Glutamatergic neuron (in vitro differentiated cells): ENCODE measurements at places on chromosomes 12 and 14. TPM values are rescaled to one million over a fixed set of nuclear protein-coding genes. Genes with fewer than 3 reads are reported as not detected.
A peak's percentile ranks its signal among the peaks of the same experiment; 100 is the strongest.

CEP290 gene
- 24.1 TPM for total RNA-seq

GRCh38 chr12:52372216-52373154 is 5.2 kb upstream of the KRT85 start:
- DNase-seq: peak; percentile 87

DNA sequence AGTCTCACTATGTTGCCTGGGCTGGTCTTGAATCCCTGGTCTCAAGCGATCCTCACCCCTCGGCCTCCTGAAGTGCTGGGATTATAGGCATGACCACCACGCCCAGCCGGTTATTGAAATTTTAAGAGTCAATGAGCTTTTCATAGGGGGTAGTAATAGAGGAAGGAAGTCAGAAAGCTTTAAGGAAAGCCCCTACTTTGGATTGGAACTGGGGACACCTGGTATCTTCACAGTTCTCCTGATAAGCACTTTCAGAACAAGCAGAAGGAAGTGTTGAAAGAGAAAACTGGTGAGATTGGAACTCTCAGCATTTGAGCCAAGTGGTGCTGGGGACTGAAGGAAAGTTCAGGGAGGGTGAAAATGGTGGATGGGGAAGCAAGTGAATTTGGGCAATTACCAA is 5.1 kb downstream of the SLC4A8 start:
- DNase-seq: no peak

PZP gene
- not detected for total RNA-seq

GRCh38 chr14:61388173-61388975 is 67.0 kb downstream of the PRKCH start:
- no peak for DNase-seq

GRCh38 chr12:115916910-115917668 is 360.4 kb downstream of the MED13L start:
- peak; percentile 76 for DNase-seq

KRT73 gene
- total RNA-seq: not detected

GRCh38 chr12:120119271-120119973 is 2.9 kb upstream of the RAB35 start:
- DNase-seq: no peak

GRCh38 chr12:21580748-21581516 is 23.7 kb downstream of the GYS2 start:
- DNase-seq: no peak

- peak; percentile 31 for DNase-seq
These were observed 676.1 kb upstream of the TMEM132C start for GRCh38 chr12:127590868-127591267.

SLC8A3 gene
- 9.8 TPM for total RNA-seq

- no peak for DNase-seq
These were observed 4.5 kb upstream of the TBC1D30 start for GRCh38 chr12:64819816-64820402.

- DNase-seq: no peak
These were observed 30.6 kb downstream of the ATF7IP start for GRCh38 chr12:14396071-14396470.

- no peak for DNase-seq
These were observed 143.5 kb downstream of the TSPAN9 start for GRCh38 chr12:3220382-3221321.

- no peak for DNase-seq
These were observed 194.6 kb upstream of the KRR1 start for GRCh38 chr12:75705749-75706711.

DNA sequence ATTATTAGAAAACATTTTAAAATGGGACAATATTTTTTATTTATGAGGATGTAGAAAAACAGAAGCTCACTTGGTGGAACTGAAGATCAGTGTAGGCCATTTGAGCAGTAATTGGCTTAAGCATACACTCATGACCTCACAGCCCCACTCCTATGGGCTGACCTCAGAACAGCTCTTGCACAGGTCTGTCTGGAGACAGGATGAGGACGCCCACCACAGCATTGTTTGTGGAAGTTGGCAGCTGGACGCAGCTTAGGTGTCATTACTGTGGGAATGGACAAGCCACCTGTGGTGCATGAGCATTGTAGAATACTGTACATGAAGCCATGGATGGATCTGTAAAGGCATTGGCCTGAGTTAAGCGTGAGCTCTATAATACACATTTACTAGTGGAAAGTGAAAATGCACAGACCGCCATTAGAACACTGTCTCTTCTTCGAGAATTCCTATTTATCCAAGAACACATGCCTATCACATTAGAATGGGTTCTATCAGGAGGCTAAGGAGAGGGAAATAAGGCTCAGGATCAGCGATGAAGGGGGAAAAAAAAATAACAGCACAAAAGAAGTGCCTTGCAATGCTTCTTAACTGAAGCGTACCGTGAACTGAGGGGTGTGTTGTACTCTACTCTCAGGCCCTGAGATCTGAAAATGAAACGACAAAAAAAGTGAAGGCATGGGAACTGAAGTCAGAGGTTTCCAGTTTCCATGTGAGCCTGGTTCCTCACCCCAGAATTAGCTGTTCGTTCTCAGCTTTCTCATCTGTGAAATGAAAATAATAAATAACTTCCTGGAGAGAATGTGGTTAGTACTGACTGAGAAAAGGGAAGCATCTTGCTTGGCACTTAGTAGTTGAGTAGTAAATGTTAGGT is 33.6 kb downstream of the KCNA1 start:
- no peak for DNase-seq

XPOT gene
- 108 TPM for total RNA-seq

- no peak for DNase-seq
These were observed 56.2 kb downstream of the ANO2 start for GRCh38 chr12:5888816-5889315.

DNA sequence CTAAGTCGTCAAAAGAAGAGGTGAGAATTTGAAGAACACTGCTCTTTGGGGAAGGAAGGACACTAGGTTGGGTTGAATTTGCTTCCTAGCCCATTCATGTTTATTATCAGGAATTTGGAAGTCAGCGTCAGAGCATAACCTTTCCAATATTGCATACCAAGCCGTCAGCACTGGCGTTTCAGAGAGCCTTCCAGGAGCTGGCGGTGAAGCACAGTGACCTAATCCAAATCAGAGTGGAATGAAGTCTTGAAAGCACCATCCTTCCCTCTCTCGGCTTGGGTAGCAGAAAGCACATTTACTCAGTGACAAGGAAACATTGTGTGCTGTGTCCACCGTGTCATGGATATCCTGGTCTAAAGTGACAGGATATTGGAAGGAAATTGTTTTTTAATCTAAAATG is 240.3 kb upstream of the PELI2 start:
- DNase-seq: no peak

- DNase-seq: no peak
These were observed 100.5 kb upstream of the SLC38A2 start for GRCh38 chr12:46472893-46473633.

PTPRO gene
- total RNA-seq: 32.5 TPM

AICDA gene
- not detected for total RNA-seq

DNA sequence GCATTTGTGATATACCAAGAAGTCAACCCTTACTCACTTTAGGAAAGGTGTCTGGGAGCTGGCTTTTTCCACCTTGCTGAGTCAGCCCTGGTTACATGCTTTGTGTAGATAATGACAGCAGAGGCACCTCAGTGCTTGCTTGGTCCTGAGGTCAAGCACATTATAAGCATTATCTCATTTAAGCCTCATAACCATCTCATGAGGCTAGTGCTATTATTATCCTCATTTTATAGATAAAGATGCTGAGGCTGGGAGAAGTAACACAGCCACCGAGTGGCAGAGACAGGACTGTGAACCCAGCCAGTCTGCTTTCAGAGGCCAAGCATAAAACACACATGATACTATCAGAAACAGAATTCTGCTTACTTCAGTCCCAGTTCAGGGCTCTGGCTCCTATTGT is 29.4 kb downstream of the MAX start:
- no peak for DNase-seq

- DNase-seq: no peak
These were observed 1255.4 kb downstream of the LRFN5 start for GRCh38 chr14:42862114-42862513.

- no peak for DNase-seq
These were observed 66.0 kb downstream of the DENND5B start for GRCh38 chr12:31524791-31525495.

DNA sequence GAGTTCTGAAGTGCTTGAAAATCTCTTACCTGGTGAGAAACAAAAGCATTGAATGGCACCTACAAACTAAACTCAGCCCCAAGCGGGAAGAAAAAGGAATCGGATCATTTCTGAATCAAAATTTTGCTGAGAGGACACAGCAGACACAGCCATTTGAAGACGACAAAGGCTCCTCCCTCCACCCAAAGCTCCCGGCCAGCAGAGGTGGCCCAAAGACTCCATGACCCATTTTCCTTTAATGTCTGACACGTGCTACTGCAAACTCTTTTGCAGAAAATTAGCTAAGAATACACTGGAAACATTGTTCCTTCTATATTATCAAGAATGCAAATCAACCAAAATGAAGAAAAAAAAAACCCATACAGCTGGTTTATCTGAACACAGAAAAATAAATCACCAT is 85.9 kb upstream of the FOXN3 start:
- no peak for DNase-seq

DNA sequence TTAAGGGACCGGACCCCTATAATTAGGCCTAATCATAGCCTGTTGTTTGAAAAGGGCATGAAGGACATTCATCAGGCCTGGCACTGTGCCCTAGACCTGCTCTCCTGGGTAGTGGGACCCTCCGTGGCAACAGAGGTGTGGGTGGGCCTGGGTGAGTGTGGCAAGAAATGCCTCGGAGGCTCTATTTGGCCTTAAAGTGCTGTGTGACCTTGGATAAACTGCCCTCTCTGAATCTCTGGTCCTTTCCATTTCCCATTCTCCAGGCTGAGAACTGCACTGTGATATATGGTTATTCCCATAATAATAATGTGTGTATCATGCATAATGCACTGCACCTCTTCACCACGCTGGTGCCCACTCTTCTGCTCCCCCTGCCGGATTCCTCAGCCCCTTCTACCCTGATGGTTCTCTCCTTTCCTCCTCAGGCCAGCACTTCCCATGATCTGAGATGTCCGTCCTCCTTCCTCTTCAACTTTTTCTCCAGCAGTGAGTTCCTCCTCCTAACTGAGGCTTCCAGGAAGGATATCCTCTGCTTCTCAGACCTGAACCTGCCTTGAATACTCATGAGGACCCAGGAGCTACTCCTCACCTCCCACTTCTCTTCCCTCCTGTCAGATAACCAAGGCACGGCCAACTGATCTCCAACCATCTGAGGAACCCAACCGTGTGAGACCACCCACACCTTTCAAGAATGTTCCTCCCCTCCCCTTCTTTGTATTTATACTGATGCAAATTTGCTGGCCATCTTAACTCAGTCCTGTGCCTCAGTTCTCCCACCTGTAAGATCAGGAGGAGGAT is 111.0 kb upstream of the PZP start:
- no peak for DNase-seq

DNA sequence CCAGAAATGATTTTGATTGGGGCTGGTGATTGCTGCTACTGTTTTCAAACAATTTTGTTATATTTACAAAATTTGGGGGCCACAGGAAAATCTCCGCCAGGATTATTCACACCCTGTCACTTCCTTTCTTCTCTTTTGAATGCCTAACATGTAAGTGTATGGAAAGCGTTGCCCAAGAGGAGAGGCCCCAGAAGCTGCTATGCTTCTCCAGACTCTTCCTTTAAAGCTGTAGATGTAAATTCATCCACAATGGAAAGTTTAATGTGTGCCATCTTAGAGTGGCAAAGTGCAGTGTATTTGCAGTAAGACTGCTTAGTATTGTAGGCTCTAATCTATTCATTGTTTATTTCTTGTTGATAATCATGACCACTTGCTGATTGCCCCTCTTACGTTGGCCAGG is 136.7 kb upstream of the LRIG3 start:
- DNase-seq: no peak

- DNase-seq: no peak
These were observed 582 bp downstream of the LRRIQ1 start for GRCh38 chr12:85036733-85037132.

- no peak for DNase-seq
These were observed 26.6 kb downstream of the FUT8 start for GRCh38 chr14:65439117-65439516.
